A549 treated with dexamethasone at 1 μM for 4 hours (cell line): ENCODE measurements at places on chromosomes 2 and 18. TPM values are rescaled to one million over a fixed set of nuclear protein-coding genes. Genes with fewer than 3 reads are reported as not detected.

Gene HAUS1
- 33.7 to 57.6 TPM (median 34.8 TPM) in 5 replicates for total RNA-seq

Gene KIF3C
- total RNA-seq, result 35.0 to 46.5 TPM (median 44.2 TPM) in 5 replicates

Gene PPP4R3B
- 24.3 to 38.0 TPM (median 33.4 TPM) in 5 replicates for total RNA-seq

Gene APCDD1
- total RNA-seq, result 0.07 to 0.11 TPM (median 0.07 TPM) in 3 of 5 replicates, not detected in the others

Gene ANTXR1
- 115 to 164 TPM (median 154 TPM) in 5 replicates for total RNA-seq

Gene NDUFB3
- 121 to 189 TPM (median 125 TPM) in 5 replicates for total RNA-seq

Gene CFLAR
- total RNA-seq, result 87.4 to 118 TPM (median 99.9 TPM) in 5 replicates

Gene ALKAL2
- not detected in 5 replicates for total RNA-seq

Gene ONECUT2
- 0.25 to 0.68 TPM (median 0.48 TPM) in 5 replicates for total RNA-seq

Gene PARD3B
- total RNA-seq, result 0.52 to 1.4 TPM (median 0.90 TPM) in 5 replicates

Gene TBR1
- 0.01 to 0.09 TPM (median 0.04 TPM) in 4 of 5 replicates, not detected in the other for total RNA-seq

Gene GREB1L
- total RNA-seq, result 3.5 to 7.5 TPM (median 5.3 TPM) in 5 replicates

Gene SERPINB12
- total RNA-seq, result not detected in 5 replicates

Gene NOP58
- total RNA-seq, result 114 to 139 TPM (median 123 TPM) in 5 replicates

Gene RHBDD1
- total RNA-seq, result 7.1 to 14.1 TPM (median 10.5 TPM) in 5 replicates

Gene CRYBA2
- 0.31 TPM in 1 of 5 replicates, not detected in the others for total RNA-seq

Gene ADAM23
- total RNA-seq, result 9.5 to 10.7 TPM (median 9.8 TPM) in 5 replicates

Gene MFSD2B
- total RNA-seq, result 0.44 to 0.80 TPM (median 0.68 TPM) in 5 replicates

Gene ASB18
- total RNA-seq, result not detected in 5 replicates

Gene SLC4A3
- total RNA-seq, result 1.9 to 4.0 TPM (median 2.9 TPM) in 5 replicates

Gene IL18RAP
- 0.06 to 0.14 TPM (median 0.12 TPM) in 3 of 5 replicates, not detected in the others for total RNA-seq

Gene CRYGC
- not detected in 5 replicates for total RNA-seq

Gene PJVK
- total RNA-seq, result 1.1 to 1.9 TPM (median 1.6 TPM) in 5 replicates
